ENCODE measurements at places on chromosomes 3 and 15.

- no peak for DNase-seq
These were observed 52.8 kb downstream of the CRTC3 start for GRCh38 chr15:90582553-90582952.

- no peak for DNase-seq
These were observed 3.2 kb downstream of the SENP7 start for GRCh38 chr3:101509811-101510210.

DNA sequence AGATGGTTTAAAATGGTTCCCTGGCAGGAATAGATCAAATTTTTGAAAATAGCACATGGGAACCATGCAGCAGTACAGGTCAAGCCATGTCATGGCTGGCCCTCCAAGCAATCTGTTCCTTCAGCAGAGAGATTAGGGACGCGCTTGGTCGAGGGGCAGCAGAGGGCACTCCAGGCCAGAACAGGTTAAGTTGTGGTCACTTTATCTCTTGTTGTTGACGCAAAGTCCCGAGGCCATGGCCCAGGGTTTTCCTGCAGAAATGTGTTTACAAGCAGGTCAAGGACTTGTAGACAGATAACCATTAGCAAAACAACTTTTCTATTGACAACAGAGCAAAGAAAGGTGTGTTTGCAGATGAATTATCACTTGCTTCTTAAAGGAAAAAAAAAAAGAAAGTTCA, 570.0 kb upstream of the NR2F2 start:
- no peak for DNase-seq

DNA sequence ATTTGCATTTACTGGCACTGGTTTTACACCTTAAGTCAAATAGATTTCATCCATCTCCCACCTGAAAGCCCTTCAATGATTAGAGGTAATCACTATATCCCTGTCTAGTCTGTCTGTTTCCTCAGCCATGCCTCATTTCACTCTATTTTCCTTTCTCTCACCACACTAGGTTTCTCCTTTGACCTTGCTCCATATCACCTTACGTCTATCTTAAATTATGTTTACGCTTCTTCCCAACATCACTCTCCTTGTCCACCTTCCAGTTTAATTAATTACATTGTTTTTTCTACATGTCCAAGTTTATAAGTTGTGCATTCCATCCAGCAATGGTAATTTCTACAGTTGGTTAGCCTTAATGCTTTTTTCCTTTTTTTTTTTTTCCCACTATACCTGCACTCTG, 396.7 kb upstream of the PDZRN3 start:
- no peak for DNase-seq

DNA sequence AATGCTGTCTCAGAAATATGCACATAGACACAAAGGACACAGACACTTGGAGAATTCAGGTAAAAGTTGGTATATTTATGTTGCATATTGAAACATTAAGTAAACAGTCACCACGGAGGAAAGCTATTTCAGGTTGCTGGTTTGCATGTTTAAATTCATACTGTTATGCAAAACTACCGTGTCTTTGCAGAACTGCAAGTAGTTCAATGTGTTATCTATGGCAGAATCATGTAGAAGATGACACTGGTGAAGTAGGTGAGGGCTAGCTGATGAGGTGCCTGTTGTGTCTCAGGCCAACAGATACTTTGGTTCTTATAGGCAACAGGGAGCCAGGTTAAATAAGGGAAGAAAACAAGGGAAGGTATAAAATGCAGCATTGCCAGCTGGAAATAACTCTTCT, 511.3 kb downstream of the DIPK2A start:
- no peak for DNase-seq

GRCh38 chr3:45199837-45200648, 26.0 kb downstream of the TMEM158 start:
- DNase-seq = no peak

DNA sequence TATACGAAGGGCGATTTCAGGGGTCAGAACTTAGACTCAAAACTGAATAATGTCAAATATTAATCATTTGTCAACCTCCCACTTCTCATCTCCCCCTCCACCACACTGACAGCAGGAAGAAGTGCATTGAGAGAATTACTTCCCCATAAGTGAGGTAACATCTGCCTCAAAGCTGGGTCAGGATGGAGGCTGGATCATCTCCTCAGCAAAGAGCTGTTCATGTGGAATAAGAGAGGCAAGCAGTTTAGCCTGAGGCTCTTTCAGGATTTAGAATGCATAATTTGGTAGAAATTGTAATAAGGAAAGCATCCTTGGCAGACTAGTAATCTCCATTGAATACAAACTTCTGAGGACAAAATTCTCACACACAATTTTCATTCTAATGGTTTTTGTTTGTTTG, 512.1 kb downstream of the ROBO1 start:
- DNase-seq = no peak

DNA sequence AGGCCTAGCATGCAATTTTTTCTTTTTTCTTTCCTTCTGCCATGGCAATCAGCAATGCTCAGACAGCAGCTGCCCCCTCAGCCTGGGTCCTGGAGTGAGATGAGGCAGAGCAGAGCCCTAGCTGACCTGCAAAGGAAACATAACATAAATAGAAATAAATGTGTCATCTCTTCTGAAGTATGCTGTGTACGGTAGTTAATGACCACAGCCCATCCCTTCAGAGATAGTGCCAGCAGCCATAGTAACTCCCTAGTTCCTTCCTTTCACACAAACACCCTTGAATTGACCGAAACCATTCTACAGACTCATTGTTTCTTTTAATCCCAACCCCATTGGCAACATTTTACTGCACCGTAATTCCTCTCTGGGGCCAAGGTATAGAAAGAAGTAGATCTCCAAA, 8.4 kb upstream of the CD47 start:
- no peak for DNase-seq

GRCh38 chr3:178075344-178075743, 460.9 kb upstream of the KCNMB2 start:
- no peak for DNase-seq

- no peak for DNase-seq
These were observed 120.0 kb downstream of the DUT start for GRCh38 chr15:48451241-48451640.

DNA sequence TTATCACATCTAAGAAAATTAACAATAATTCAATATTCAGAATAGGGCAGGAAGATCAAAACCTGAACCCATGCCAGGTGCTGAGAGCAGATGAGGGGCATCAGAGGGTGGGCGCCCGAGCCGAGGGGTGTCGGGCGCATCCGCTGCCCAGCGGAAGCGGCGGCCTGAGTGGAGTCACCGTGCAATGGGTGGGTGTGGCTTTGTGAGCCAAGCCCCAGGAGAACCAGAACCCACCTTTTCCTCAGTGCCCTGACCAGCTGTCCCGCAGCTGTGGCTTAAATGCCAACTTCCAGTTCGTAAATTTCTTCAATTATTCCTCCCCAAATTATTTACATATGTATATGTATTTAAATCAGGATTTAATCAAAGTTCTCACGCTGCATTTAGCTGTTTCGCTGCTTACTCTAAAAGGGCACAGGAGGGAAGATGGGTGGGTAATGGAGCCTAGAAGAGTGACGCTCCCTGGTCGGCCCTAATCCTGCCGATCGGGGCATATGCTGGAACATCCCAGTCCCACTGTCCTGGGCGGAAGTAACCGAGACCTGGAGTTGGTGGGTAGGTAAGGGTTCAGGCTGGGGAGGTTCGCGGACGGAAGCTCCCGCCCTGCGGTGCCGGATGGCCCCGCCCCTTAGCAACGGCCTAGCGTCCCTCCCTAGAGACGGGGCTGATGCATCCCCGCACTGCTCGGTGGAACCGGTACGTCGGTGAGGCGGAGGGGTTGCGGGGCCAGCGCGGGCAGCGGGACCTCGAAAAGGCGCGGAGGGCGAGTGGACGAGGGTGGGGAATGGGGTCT, 1.3 kb downstream of the DNAH1 start:
- DNase-seq = peak; percentile 59

DNA sequence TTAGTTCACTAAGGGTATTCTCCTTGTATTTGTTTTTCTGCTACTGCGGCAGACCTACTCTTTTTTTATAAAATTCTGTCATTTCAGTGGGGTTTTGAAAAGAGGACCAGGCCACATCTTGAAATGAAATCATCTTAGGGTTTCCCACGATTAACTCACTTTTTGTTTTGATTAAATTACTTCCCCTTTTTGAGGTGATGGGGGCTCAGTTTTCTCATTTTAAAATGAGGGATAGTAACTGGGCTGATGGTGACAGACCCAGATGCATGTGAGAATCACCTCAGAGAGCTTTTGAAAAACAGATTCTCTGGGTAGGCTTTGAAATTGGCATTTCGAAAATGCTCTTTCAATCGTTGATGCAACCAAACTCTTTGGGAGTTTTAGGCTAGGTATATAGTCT, 24.2 kb downstream of the UBE2Q2 start:
- no peak for DNase-seq

DNA sequence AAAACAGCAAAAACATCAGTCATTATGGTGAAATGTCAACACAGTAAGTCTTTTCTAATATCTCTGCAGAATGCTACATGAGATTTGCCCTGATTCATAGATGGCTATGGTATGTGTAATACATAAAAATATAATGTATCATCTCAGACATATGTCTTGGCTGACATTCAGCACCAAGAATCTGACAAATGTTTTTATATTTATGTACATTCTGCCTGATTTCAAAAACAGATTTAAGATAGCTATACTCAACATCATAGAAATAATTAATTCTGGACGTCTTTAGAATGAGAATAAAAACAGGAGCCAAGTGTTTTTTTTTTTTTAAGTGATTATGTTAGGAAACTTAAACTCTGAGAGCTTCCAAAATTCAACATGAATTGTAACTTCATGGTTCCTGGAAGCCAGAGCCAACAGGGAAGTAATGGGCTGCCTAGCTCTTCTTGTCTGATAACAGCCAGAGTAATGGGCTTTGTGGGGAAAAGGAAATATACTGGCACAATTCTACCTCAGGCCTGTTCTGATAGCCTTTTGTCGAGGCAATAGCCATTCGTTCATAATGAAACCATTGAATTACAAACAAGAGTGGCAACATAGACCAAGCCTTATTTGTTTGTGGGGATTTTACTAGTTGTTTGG, 184.4 kb downstream of the VGLL4 start:
- no peak for DNase-seq

- DNase-seq = no peak
These were observed 132.4 kb downstream of the SNRK start for GRCh38 chr3:43418601-43419272.

DNA sequence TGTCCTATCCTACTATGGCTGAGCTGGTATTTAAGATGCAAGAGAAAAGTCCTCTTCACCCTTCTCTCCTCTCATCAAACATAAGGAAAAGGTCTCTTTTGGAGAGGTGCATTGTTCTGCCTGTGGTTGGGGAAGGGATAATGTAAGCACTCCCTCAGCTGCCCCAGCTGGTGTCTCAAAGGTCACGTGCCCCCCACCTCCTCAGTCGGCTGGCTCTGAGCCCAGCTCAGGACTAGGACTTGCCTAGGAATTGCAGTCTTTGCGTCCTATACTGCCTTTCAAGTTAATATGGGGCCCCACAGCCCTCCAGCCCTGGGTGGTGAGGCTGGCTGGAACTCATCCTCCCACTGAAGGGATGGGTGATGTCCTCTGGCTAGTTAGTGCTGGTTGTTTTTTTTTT, 29.7 kb downstream of the OR4F15 start:
- no peak for DNase-seq

DNA sequence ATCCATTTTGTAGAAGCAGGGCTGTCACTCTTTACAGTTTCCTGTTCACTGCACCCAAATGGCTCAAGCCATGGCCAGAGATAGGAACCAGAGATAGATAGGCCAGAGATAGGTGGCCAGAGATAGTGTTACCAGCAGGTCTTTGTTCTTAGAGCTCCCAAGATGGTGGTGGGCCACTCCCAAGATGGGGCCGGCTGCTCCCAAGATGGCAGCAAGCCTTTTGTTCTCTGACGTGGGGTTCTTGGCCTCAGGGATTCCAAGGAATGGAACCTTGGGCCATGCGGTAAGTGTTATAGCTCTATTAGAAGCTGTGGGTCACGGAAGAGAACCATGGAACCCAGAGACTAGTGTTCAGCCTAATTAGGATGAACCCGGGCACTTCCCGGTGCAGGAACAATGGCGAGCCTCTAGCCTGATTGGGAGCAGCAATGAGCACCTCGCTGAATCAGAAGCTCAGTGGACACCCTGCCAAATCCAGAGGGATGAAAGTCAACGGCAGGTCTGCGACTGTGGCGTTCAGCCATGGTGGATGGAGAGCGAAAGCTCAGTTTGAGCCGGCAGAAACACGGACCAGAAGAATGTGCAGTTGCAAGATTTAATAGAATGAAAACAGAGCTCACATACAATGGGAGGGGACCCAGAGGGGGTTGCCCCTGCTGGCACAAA, 45.0 kb upstream of the CD96 start:
- no peak for DNase-seq

GRCh38 chr3:65888980-65889706, 149.6 kb downstream of the MAGI1 start:
- DNase-seq = no peak

- no peak for DNase-seq
These were observed 33.8 kb downstream of the MBNL1 start for GRCh38 chr3:152302521-152303021.

DNA sequence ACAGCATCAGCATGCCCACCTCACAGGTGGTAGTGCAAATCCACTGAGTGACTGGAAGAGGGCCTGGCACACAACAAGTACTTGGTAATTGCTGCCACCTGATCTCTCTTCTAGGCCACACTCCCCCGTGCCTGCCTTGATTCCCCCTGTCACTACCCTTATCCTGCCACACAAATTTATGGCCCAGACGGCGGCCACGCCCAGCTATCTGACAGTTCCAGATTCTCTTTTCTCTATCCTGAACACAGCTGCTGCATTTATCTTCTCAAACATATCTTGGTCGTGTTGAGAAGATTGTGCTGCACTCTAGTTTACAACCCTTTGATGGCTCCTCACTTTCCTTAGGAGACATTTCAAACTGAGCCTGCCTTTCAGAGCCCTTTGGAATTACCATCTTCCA, 585.2 kb downstream of the NTRK3 start:
- no peak for DNase-seq

GRCh38 chr3:45800611-45801010, 4.3 kb upstream of the SLC6A20 start:
- DNase-seq = no peak

DNA sequence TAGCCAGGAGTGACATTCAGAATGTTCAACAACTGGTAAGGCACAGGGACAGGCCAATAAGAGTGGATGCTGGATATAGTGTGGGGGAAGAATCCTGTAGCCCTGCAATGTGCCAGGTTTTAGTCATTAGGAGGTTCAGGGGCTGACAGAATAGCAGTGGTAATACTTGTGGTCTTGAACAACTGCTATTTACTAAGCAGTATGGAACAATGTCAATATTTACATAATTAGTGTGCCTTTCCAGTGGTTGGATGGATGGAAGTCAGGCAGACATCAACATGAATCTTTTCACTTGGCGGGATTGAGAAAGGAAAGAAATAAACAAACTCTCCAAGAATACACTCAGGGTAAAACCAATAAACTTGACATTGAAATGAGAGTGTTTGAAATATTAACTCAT, 55.1 kb downstream of the OTOL1 start:
- no peak for DNase-seq

GRCh38 chr3:171694888-171695287, 115.4 kb downstream of the PLD1 start:
- DNase-seq = no peak
